ENCODE measurements at places on chromosomes 12 and 14.

- DNase-seq: no peak
Measured at GRCh38 chr12:71591601-71592000, 72.0 kb downstream of the ZFC3H1 start.

DNA sequence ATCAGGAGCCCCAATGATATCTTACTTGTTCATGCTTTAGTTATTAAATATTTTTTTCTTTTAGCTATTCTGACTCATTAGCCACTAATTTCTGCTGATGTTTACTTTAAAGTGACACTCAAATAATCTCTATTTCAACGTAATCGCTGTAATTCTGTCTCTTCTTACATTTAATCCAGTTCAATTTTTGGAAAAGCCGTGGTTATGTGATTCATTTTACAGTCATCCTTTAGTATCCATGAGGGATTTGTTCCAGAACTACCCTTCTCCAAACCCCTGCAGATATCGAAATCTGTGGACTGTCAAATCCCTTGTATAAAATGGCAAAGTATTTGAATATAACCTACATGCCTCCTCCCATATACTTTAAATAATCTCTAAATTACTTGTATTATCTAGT lies 1103.4 kb downstream of the LRFN5 start:
- DNase-seq: no peak

GRCh38 chr12:118290130-118290529 lies 82.6 kb downstream of the TAOK3 start:
- DNase-seq: no peak

DNA sequence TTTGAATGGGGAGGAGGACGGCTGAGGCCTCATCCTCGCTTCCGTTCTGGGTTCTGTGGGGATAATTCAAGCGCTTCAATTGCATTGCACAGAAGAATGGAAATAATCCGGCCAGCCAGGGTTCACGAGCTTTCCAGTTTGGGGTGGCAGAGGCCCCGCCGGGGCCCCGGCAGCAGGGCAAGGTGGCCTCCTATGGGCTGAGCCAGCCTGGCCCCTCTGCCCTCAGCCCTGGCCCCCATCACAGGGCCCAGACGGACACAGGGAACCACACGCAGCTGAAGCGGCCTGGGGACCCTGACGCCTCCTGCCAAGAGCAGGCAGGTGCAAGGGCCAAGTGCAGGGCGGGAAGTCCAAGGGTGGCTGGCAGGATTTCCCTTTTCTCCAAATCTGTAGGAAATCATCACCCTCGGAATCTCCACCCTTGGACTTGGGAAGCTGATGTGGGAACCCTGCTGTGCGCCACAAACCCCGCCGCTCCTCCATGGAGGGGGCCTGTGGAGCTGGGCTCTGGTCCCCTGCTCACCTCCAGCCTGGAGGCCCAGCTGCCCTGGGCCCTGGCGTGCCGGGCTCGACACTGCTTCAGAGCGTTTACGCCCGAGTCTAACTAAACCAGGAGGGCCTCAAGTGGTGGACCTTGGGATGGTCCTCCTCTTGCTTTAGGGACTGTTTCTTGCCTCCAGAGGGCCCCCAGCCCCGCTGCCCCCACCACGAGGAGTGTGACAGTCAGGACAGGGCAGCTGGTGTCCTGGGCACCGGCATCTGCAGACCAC lies 78.4 kb downstream of the MOK start:
- DNase-seq: no peak

DNA sequence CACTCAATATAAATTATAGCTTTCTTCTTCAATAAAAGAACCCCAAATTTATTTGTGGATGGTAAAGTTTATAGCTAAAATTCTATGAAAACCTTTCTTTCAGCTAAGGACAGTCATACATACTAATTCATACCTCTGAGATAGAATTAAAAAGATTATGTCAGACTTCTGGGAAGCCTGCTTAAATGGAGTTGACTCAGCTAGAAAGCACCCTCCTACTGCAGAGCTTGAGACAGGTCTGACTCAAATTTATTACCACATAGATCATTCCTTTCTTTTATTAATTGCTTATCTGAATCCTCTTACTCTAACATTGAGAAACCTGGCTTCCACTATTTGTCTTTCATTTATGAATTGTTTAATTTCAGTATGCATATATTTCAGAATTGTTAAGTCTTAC lies 1007.0 kb upstream of the LRFN5 start:
- no peak for DNase-seq

- no peak for DNase-seq
Measured at GRCh38 chr12:60075091-60075490, 479.3 kb downstream of the SLC16A7 start.

- no peak for DNase-seq
Measured at GRCh38 chr12:75634244-75635222, 123.1 kb upstream of the KRR1 start.

DNA sequence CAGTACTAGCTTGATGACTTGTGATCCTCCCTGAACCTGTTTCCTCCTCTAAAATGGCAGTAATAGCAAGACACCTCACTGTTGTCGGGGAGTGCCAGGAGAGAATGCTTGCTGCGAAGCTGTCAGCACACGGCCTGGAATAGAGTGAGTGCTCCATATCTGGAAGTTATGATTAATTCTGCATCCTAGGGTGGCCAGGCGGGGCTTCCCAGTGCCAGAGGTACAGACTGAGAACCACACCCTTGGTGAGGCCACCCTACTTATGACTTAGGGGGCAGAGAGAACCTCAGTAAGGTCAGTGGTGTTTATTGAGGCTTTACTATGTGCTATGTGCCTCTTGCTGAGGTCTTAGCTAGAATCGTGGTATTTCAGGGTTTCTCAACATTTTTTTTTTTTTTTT lies 20.1 kb downstream of the MORN3 start:
- no peak for DNase-seq

DNA sequence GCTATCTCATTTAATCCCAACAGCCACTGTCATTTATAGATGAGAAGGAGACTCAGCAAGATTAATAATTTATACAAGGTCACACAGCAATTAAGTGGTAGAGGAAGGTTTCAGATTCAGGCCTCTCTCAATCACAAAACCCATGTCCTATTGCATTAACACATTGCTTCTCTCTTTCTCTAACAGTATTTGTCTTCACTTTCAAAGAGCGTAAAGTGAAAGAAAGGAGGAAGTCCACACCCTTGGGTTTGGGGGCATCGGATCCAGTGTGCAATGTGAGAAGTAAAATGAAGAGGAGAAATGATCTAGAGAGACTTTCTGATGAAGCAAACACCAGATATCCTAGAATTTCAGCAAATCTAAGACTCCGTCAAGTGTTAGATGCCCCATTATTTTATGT lies 7.0 kb upstream of the VRK1 start:
- no peak for DNase-seq

DNA sequence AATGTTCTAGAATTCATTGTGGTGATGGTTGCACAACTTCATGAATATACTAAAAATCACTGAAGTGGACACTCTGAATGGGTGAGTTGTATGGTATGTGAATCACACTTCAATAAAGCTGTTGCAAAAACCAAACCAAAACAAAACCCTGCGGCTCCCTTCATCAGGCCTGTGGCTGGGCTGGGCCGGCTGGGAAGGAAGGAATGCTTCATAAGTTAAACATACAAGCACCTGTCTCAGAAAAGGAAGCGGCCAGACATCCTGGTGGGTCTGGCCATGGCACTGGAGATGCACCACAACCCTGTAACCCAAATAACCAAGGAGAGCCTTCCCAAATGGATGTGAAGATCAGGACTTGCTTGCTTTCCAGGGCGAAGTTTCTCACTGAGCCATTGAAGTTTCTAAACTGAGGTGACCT lies 34.9 kb downstream of the TTC7B start:
- DNase-seq: no peak

DNA sequence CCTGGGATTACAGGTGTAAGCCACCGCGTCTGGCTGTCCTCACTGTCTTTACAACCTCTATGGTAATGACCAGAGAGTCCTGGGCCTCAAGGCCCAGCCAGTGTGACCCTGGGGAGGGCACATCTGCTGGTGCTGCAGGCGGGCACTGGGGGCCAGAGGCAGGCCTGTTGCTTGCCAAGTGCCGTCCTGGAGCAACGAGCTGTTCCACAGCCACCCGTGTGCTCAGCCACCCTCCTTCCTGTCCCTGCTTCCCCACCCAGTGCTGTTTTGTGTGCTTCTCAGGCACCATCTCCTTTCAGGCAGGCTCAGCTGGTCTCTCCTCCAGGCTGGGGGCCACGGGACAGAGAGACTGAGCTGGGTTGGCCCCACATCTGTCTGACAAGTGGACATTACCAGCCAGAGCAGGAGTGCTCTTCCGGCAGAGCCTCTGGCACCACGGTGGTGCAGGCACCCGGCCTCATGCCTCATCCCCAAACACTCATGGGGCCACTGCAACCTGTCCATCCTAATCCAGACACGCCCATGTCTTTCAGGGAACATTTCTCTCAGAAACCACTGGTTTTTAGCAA lies 9.0 kb downstream of the SLC25A47 start:
- DNase-seq: no peak

DNA sequence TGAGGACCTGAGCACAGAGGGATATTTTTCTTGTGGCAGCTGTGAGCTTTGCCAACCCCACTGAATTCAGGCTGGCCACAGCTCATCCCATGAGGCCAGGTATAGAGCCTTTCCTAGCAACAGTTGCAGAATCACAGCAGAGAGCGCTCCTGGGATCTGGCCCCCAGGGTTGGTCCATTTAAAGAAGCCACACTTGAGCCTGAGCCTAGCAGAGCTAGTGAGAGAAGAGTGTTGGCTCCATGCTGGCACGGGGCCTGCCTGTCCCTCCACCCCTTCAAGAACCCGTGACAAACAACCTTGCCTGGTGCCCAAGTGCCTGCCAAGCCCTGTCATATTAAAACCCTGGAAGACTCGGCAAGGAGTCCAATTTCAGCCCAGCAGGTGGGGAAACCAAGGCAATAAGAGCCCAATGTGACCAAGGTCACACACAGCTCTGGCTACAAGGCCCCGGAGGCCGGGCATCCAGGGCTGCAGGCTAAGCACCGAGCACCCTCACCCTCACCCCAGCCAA lies 91.6 kb downstream of the LRRC74A start:
- no peak for DNase-seq

GRCh38 chr12:95182868-95183415 lies 34.3 kb downstream of the FGD6 start:
- DNase-seq: no peak

DNA sequence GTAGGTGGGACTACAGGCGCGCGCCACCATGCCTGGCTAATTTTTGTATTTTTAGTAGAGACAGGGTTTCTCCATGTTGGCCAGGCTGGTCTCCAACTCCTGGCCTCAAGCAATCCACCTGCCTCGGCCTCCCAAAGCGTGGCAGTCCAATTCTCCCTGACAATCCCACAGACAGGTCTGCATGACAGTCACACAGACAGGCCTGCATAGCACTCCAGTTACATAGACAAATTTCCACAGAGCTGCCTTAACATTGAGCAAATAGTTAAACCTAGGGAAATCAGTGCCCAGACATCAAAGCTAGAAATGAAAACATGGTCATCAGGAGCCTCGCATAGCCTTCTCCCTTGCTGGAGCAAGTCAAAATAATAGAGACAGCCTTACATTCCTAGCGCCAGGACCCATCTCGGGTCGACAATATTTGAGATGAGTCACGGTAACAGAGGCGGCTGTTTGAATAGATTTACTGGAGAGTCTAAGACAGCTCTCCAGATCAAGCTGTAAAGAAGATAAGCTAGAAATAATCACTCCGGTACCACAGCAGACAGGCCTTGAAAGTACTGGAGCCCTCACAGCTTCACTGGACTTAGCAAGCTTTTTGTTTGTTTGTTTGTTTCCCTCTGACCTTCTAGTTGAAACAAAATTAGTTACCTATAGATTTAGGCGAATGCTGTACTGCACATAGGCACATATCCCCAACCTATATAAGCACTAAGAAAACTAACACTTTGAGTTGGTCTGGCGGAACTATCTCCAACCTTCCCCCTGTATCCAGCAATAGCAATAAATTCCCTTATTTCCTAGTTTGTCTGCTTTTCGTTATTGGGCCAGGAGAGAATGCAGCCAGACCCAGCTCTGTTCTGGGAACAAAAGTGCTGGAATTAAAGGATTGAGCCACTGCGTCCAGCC lies 23.8 kb upstream of the PYROXD1 start:
- no peak for DNase-seq

DNA sequence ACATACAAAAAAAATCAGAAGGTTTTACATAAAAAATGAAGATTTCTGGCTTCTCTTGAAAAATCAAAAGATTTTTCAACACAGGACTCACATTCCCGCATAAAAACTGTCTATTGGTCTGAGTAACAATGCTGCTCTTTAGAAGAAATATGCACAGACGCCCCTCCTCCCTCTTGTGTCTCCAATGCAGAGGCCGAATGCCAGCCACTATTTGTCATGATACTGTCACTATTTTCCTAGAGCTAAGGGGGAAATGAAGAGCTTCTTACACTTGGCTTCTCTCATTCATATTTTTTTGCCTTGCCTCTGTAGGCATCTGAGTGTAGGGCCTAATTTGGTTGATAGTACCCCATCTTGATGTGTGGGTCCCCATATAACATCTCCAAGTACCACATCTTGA lies 98.0 kb downstream of the BBS10 start:
- DNase-seq: no peak

GRCh38 chr12:95440401-95440800 lies 33.6 kb upstream of the METAP2 start:
- no peak for DNase-seq

GRCh38 chr12:110301065-110301806 lies 20.2 kb downstream of the ATP2A2 start:
- no peak for DNase-seq

DNA sequence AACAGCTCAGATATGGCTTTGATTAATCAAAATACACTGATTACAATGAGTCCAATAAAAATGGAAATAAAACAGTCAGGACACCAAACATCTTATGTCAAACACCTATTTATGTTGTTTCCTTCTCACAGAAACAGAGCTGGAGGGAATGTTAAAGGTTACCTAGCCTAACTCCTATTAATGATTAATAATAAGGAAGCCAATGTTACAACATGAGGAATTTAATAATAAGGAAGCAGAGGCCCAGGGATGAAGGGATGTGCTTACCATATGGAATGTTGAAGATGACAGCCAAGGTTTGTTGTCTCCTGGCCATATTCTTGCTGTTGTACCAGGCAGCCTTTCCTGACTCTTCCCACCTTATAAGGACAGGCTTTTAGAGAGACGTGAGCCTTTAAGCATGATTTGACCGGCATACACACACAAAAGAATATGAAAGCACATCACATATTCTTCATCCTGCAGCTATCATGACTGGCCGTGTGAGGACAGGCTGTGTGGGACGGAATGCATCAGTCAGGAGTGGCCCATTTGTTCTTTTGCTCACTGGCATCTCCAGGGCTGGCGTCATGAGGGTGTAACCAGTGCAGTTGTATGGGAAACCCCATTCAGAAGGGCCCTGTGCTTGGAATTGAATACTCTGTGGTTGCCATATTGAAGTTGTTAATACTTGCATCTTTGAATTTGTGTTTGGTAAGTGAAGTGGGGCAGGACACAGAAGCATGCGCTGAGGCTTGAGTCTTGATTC lies 3.1 kb upstream of the GPRC5D start:
- DNase-seq: no peak
